ENCODE measurements at places on chromosomes 11 and 22.

DNA sequence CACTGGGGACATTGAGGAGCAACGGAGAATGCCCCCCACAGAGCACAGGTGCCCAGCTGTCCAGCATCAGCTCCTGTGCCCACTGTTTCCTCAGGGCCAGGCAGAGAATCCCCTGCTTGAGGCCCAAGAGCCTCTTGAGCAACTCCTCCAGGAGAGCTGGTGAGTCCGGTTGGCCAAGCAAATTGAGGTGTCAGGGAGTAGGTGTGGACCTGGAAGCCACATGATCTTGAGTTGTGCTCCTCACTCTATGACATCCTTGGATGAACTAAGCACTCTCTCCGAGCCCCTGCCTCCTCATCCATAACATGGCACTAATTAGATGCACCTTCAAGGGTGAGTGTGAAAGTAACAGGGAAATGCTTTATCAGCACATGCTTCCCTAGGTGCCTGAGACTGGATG is 121.3 kb downstream of the DBX1 start:
- DNase-seq = no peak

- no peak for DNase-seq
These were observed 188.9 kb upstream of the SESN3 start for GRCh38 chr11:95419915-95420314.

GRCh38 chr11:10659339-10660216 is 34.0 kb downstream of the IRAG1 start:
- no peak for DNase-seq

- no peak for DNase-seq
These were observed 3.0 kb upstream of the SLC43A3 start for GRCh38 chr11:57429946-57430345.

- no peak for DNase-seq
These were observed 112.2 kb downstream of the SBF2 start for GRCh38 chr11:10181811-10182210.

- DNase-seq = no peak
These were observed 3.5 kb downstream of the SIK3 start for GRCh38 chr11:117094776-117095175.

DNA sequence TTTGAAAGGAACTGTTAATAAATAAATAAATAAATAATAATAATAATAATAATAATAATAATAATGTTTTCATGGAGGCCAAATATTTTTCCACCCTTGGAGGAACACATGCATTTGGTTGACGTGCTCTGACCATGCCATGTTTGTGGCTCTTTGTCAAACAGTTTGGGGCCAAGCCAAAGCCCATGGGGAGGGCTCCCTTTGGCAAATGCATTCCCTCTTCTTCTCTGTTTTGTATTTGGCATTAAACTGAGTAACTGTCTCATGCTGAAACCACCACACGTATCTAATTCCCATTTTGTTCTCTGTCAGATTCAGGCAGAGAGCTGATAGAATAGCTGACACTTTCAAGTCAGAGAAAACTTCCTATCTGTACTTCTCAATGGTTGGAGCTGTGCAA is 68.6 kb upstream of the PAX6 start:
- no peak for DNase-seq

GRCh38 chr22:30290342-30291057 is 1.2 kb upstream of the CASTOR1 start:
- no peak for DNase-seq

DNA sequence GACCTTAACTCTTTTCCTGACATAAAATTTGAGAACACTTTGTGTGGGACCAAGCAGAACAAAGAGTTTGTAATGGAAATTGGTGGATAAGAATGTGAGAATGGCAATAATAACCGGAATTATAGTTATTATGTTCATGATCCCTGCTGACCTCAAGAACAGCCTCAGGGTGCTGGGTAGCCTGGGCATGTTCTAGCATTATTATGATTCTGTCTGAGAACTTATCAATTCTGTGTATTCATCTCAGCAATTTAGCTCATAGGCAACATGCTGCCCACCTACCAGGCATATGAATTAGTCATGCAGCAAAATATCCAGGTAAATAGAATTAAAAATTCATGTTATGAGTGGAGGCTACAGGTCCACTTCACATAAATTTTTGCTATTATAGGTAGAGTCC is 61.9 kb downstream of the CTSC start:
- DNase-seq = no peak

- DNase-seq = no peak
These were observed 17.7 kb downstream of the CD6 start for GRCh38 chr11:60989093-60989650.

DNA sequence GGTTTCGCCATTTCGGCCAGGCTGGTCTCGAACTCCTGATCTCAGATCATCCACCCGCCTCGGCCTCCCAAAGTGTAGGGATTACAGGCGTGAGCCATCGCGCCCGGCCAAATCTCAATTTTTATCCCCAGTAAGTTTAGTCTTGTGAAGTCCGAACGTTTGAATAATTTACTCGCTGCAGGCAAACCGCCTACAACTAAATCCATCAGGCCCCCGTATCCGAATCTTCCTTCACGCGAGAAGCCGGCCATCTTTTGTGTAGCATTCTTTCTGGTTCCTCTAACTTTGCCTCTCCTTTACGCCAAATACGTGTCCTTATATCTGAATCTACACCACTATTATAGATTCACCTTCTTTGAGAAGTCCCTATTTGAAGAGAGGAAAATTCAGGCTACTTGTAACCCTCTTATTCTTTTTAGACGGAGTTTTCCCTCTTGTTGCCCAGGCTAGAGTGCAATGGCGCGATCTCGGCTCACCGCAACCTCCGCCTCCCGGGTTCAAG is 581 bp upstream of the EIF3L start:
- DNase-seq = no peak

DNA sequence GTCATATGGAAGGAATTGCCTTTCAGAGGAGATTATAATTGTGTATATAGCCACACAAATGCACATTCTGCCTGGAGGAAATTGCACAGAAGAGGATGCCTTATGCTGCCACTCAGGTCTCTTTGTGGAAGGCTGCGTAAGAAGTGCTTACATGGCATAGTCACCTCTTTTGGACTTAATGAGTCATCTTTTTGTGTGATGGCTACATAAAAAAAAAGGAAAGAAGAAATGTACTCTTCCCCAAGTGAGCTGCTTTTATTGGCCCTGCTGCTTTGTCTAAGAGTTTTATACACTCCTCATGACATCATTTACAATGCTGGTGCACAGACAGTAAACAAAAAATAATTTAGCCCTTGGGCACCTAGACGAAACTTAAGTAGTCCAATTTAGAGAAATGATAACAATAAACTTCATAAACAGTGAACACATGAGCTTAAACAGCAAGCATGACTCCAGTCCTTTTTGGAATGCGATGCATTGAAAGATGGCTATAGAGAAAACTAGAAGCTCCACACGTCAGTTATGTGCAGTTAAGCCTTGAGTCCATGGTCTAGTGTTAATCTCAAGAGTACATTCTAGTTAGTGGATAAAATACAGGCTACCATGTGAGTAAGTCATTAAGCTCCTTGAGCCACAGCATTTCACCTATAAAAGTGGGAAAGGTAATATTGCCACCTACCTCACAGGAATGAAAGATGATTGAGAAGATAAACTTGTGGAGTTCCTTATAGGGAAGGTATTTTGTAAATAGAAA is 12.0 kb downstream of the CSTPP1 start:
- DNase-seq = no peak
